Smooth muscle cell of the pulmonary artery (primary cell): ENCODE measurements at places on chromosomes 1 and 21. TPM values are rescaled to one million over a fixed set of nuclear protein-coding genes. Genes with fewer than 3 reads are reported as not detected.

CXADR gene
- total RNA-seq = 0.91 and 2.2 TPM in 2 replicates

SPRR5 gene
- total RNA-seq = not detected in 2 replicates

NTRK1 gene
- 0.03 and 0.07 TPM in 2 replicates for total RNA-seq

KRTAP11-1 gene
- total RNA-seq = not detected in 2 replicates

HSD11B1 gene
- 3.3 and 9.6 TPM in 2 replicates for total RNA-seq

MCOLN3 gene
- 0.72 and 0.73 TPM in 2 replicates for total RNA-seq

SH2D2A gene
- total RNA-seq = 0.13 TPM in 1 of 2 replicates, not detected in the other

SPATA45 gene
- total RNA-seq = not detected in 2 replicates

SH3GLB1 gene
- 59.6 and 61.0 TPM in 2 replicates for total RNA-seq

ACKR1 gene
- total RNA-seq = not detected in 2 replicates

PLXNA2 gene
- 9.8 and 18.3 TPM in 2 replicates for total RNA-seq

IGSF21 gene
- total RNA-seq = not detected in 2 replicates

REN gene
- not detected in 2 replicates for total RNA-seq

AK2 gene
- 73.6 and 91.1 TPM in 2 replicates for total RNA-seq

CFHR1 gene
- total RNA-seq = 0.36 and 1.6 TPM in 2 replicates

SLAMF9 gene
- total RNA-seq = 0.26 and 0.59 TPM in 2 replicates
